ENCODE measurements at places on chromosomes 1 and 21. TPM values are rescaled to one million over a fixed set of nuclear protein-coding genes. Genes with fewer than 3 reads are reported as not detected.

The RPE65 gene
- not detected for total RNA-seq

The PLA2G2C gene
- not detected for total RNA-seq

The PHC2 gene
- 75.1 TPM for total RNA-seq

The PTGFRN gene
- total RNA-seq = 112 TPM

The DNAJC28 gene
- total RNA-seq = 2.8 TPM
